ENCODE measurements at places on chromosomes 3 and 15. TPM values are rescaled to one million over a fixed set of nuclear protein-coding genes. Genes with fewer than 3 reads are reported as not detected.

NME9 gene
- 0.71 TPM for polyA plus RNA-seq

BNC1 gene
- not detected for polyA plus RNA-seq

DNA sequence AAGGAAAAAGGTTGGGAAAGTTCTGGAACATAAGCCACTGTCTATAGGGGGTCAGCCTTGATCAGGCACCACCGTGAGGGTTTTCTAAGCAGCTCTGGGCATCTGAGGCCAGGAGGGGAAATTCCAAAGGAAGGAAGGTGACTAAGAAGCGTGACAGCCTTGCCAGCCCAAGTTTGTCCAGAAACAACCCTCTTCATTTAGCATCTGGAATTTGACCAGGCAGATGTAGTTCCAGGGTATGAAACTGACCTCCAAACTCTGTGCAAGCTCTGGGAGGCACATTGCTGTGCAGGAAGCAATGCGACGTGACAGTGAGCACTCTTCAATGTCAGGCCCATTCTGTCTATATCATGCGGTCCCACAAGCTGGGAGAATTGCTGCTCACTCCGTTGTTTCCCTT lies 85.4 kb upstream of the TPM1 start:
- DNase-seq, result no peak

DNA sequence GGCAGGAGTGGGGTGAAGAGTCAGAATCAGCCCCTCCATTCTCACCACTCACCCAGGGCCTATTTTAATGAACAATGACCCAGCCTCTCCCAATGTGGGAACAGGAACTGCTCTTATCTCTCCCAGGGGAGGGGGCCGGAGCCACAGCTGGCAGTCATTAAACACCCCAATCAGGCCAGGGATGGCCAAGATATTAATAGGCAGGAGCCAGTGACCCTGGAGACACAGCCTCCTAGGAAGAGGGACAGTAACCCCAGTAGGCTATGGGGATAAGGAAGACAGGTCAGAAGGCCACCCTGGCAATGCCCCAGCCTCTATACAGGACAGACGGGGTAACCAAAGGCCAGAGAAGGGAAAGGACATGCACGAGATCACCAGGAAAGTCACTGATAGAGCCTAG lies 38.6 kb downstream of the VIPR1 start:
- DNase-seq, result no peak

DNA sequence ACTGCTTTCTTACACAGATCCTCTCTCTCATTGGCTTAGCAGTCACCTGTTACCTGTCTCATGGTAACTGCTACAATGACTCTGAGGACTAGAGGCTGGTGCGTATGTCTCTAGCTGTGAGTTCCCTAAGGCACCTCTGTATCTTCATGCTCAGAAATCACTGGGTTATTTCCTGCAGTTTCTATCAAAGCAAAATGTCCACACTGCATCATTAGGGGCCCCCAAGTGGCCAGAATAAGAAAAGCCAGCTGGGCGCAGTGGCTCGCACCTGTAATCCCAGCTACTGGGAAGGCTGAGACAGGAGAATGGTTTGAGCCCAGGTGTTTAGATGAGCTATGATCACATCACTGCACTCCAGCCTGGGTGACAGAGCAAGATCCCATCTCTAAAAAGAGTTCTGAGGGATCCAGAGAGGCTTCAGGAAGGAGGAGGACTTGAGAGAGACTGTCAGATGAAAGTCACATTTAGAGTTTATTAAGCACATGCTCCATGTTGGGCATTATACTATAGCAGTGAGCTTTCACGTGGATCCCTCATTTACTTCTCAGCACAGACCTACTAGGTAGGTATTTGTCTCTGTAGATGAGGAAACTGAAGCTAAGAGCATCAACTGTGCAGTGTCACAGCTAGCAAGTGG lies 2.3 kb upstream of the VPS18 start:
- DNase-seq, result no peak

CCPG1 gene
- 25.8 TPM for polyA plus RNA-seq

GRCh38 chr3:27290760-27291159 lies 78.4 kb downstream of the NEK10 start:
- no peak for DNase-seq

DNA sequence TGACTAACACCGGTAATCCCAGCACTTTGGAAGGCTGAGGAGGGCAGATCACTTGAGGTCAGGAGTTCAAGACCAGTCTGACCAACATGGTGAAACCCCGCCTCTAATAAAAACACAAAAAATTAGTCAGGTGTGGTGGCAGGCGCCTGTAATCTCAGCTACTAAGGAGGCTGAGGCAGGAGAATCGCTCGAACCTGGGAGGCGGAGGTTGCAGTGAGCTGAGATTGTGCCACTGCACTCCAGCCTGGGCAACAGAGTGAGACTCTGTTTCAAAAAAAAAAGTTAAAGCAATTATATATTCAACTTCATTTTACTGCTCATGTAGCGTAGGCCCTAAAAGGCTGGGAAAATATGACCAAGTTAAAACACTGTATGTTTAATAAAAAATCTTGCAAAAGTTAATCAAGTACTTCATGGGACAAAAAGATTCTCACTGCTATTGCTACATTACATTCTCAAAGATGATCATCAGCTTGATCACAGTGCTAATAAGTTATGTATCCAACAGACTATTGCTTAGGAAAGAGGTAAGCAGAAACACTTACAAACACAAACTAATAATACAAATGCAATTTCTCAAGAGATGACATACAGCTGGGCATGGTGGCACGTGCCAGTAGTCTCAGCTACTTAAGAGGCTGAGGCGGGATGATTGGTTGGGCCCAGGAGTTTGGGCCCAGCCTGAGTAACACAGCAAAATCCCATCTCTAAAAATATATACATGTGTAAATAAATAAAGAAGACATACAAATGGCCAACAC lies 2.7 kb downstream of the COPS2 start:
- DNase-seq, result no peak

DNA sequence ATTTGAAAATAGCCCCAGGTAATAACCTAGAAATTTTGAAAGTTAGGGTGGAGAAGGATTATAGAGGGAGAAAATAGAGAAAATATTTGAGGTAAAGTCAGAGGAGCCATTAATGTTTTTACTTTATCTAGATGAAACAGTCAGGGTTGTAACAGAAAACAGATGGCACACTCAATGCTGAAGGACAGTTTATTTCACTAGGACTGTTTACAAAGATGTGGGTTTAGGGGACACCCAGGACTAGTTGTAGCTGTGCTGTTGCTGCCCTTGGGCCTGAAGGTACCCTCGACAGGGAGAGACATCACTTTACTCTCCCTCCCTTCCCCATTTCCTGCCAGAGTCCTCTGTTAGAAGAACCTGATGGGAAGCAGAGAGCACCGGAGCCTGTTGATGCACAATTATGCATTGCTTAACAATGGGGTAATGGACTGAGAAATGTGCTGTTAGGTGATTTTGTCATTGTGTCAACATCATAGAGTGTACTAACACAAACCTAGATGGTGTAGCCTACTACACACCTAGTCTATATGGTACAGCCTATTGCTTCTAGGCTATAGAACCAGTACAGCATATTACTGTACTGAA lies 103.8 kb downstream of the GALK2 start:
- DNase-seq, result no peak

DNA sequence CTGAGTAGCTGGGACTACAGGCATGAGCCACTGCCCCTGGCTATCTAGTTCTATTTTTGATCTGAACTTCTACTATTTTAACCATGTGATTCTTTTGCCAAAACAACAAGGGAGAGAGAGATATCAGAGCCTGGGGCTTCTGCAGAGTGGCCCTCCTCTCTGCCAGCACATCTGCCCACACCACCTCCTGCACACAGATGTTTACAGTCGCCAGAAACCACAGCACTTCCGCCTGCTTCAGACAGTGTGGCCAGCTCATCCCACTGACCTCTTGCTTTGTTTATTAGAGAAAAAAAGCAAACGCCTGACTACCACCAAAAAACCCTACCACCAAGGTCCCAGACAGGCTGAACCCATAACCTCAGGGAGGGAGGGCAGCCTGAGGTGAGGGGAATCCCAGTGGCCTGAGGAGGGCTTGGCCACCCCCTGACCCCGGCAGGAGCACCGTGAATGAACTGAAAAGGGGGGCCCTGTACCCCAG lies 85.9 kb upstream of the ABHD2 start:
- no peak for DNase-seq

IGSF10 gene
- polyA plus RNA-seq, result not detected

- DNase-seq, result no peak
These were observed 515.9 kb downstream of the RBMS3 start for GRCh38 chr3:29796808-29797207.

GRCh38 chr15:64651601-64652191 lies 123.7 kb downstream of the RBPMS2 start:
- DNase-seq, result peak; percentile 45

DNA sequence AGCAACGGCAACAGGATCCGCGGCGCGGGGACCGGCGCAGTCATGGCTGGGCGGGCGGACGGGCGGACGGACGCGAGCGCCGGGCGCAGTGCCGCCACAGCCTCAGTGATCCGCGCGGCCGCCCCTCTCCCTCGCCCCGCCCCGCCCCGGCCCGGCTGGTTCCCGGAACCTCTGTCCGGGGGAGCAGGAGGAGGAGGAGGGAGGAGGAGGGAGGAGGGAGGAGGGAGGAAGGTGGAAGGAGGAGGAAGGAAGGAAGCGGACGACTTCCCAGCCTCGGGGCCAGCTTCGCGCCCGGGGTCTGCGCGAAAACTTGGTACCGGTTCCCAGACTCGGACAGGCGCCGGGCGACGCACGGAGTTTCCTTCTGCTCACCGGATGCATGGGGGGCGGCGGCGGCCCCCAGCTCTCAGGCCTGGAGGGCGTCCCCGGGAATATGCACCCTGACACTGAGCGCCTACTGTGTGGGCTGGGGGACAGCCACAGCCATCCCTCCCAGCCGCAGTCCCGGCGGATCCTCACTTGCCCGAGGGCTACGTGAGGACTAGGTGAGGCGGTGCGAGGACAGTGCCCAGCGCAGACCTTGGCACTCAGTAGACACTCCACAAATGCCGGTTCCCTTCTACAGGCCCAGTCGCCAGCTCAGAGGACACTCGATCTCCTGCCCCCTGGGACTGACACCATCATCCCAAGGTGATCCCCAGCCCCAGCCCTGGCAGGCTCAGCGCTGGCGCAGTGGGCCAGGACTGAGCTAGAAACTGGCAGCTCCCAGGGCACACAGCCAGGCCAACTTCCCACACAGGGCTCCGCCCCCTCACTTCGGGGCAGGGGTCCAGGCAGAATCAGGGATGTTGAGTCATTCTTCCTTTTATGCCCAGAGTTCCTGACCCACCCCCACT lies at the start of gene SHISA5:
Gene SHISA5 (minus strand): TSS at position 124 of the 896 bp plus-strand sequence. CDS start 80 bp downstream, at position 44.
- peak; percentile 37 for DNase-seq

DNA sequence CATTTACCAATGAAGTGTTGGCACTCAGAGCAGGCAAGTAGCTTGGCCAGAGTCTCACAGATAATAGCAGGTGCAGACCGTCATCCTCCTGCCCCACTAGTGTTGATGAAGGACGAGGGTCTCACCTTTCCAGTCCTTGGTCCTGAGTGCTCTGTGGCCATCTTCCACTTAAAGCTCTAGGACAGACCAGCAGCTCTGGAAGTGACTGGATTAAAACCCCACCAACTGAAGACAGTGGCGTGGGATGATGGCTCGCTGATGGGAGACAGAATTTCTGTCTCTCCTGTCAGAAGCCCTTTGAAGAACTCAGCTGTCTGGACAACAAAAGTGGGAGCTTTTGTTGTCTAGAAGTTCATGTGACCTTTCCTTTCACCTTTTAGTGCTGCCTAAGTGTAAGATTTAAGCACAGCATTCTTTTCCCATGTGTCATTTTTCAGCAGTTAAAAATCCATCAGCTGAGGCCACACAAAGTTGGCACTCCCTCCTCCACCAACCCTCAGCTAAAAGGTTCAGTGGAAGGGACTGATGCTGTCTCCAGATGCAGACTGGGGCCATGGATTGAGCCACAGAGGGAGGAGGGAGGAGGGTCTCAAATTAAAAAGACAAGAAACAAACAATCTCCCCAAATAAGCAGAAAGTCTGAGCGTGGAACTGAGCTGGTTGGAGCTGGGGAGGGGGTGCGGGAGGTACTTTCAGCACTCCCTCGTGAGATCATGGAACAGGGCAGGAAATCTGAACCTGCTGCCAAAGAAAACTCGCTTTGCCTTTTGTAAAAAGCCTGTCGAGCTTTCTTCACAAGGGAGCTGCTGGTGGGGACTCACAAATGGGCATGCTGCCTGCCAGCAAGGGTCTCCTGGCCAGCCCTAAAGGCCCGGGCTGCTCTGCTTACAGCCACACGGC lies 148.5 kb upstream of the CTDSPL start:
- DNase-seq, result no peak

GRCh38 chr3:35492841-35493240 lies 146.5 kb upstream of the ARPP21 start:
- no peak for DNase-seq
